Occipital lobe (tissue), 3 donors: ENCODE measurements at places on chromosomes 6 and 20. TPM values are rescaled to one million over a fixed set of nuclear protein-coding genes. Genes with fewer than 3 reads are reported as not detected.

DNA sequence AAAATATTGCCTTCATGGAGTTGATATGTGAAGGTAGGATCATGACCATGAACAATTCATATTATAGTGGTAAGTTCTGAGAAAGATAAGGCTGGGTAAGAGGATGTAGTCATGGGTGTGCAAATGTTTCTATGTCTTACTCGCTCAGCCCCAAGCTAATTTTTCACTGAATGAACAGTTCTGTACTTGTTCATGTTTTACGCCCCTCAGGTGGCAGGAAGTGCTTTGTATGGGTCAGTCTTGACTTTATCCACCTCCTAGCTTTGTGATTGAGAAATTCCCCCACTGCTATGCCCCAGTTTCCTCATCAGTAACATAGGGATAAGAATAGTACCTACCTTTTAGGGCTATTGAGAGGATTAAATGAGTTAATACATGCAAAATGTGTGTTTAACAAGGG lies 148.2 kb upstream of the KCNG1 start:
- no peak for DNase-seq

GRCh38 chr6:148250975-148251685 lies 91.5 kb upstream of the SASH1 start:
- no peak for DNase-seq

Gene PROKR2
- total RNA-seq, result 40.4 TPM

Gene SIM1
- not detected for total RNA-seq

GRCh38 chr6:35664945-35665344 lies 23.8 kb downstream of the FKBP5 start:
- DNase-seq, result no peak

Gene SOX4
- total RNA-seq, result 370 TPM

DNA sequence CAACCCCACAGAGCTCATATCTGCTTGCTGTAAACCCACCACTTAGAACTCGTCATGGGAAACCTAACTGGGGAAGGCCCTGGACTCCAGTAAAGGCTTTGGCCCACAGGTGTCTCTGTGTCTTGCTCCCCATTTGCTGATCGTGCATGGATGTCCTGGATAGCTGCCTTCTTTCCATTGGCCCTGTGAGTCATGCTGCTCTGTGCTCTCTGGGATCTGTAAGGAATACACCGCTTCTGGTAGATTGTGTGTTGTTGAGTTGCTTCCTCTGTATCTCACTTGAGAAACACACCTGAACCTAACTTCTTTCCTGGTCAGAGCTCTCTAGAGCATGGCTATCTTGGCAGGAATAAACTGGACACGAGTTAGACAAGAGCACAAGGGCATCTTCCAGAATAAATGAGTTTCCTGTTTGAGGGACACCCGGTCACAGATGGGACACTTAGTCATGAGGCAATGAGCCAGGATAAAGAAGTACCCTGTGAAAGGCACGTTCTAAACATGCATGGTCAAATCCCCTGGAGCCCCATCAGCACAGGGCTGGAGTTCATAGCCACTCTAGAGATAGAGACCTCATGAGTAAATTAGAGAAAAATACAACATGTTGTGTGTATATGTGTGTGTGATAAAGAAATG lies 99.6 kb upstream of the TMEM170B start:
- DNase-seq, result no peak

Gene EFCAB8
- total RNA-seq, result not detected

Gene CCN6
- not detected for total RNA-seq

Gene HNF4A
- not detected for total RNA-seq

Gene KCNQ5
- total RNA-seq, result 12.9 TPM

GRCh38 chr6:142189057-142189456 lies 42.0 kb downstream of the VTA1 start:
- no peak for DNase-seq

DNA sequence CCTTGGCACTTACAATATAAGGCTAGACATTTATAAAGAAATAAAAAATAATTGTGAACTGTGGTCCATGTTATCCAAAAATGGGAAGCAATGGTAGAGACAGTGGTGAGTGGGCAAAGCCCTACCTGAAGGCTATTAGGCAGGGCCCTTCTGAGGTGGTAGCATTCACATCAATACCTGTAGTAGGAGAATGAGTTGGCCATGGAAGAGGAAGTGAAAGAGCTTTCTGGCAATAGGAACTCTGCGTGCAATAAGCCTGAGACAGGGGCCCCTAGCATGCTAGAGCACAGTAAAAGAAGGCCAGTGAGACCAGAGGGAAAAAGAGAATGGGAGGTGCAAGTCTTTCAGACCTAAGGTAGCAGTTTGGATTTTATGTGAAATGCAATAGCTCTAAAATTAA lies 754.5 kb downstream of the PTPRT start:
- no peak for DNase-seq

GRCh38 chr20:51487565-51488268 lies 54.8 kb downstream of the NFATC2 start:
- DNase-seq, result no peak

DNA sequence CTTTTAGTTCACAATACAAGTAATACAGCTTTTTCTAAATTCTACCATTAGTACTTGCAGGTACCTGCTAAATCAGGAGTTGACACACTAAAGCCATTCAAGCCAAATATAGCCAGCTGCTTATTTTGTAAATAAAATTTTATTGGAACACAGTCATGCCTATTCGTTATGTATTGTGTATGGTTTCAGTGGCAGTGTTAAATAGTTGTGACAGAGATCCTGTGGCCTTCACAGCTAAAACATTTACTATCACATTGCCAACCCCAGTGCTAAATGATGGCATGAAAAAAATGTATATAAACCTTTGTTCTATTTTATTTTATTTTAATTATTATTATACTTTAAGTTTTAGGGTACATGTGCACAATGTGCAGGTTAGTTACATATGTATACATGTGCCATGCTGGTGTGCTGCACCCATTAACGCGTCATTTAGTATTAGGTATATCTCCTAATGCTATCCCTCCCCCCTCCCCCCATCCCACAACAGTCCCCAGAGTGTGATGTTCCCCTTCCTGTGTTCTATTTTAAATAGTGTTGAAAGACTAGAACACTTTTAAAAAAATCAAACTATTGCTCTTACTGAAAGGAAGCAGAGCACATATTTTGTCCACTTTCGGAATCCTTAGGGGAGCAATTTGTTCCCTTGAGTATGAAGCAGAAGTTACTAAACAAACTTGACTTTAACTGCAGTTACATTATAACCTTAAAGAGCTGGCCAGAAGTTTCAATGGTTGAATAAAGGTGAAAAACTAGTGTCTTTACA lies 115.7 kb downstream of the PRIM2 start:
- DNase-seq, result no peak

Gene BPIFB3
- not detected for total RNA-seq

DNA sequence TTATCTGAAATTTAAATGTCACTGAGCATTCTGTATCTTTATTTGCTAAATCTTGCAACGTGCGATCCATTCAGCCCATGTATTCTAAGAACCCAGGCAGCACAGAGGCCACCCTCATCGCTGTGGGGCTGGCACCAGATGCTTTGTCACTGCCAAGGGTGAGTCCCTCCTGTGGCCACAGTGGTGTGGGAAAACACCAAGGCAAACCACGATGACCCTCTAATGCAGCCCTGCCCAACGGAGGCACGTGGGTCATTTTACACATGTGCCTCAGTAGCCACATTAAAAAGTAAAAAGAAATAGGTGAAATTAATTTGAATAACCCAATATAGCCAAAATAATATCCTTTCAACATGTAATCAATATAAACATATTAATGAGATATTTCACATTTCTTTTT lies 221.7 kb downstream of the UNC5CL start:
- no peak for DNase-seq

DNA sequence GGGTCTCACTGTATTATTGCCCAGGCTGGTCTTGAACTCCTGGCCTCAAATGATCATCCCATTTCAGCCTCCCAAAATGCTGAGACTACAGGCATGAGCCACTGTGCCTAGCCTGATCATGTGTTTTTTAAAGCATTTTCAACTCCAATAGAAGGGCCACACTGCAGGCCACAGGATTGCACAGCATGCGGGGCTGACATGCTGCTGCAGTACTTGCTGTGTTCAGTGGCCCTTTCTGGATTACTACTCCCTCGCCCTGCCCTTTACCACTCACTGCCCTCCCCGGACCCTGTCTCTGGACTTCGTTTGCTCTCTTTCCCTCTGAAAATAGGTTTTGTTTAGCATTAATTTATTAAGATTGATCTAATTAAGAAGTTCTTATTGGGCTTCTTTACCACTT lies 37.3 kb downstream of the HECA start:
- DNase-seq, result no peak

DNA sequence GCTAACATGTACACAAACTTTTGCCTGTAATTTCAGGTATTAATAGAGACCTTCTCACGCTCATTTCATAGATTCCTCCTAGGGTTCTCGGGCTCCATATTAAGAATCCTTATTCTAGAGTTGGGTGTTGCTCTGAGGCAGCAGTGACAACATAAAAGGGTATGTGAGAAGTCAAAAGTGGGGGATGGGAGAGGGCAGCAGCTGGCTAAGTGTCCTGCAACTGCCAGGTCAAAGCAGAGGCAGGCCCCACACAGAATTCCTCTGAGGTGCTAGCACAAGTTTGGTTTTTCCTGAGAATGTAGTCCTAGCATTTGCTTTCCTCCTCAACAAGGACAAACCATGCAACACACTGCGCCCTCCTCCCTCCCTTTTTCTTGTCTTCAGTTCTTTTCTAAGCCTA lies 4.6 kb downstream of the NSFL1C start:
- DNase-seq, result no peak

GRCh38 chr6:168057836-168058235 lies 21.2 kb downstream of the FRMD1 start:
- no peak for DNase-seq

DNA sequence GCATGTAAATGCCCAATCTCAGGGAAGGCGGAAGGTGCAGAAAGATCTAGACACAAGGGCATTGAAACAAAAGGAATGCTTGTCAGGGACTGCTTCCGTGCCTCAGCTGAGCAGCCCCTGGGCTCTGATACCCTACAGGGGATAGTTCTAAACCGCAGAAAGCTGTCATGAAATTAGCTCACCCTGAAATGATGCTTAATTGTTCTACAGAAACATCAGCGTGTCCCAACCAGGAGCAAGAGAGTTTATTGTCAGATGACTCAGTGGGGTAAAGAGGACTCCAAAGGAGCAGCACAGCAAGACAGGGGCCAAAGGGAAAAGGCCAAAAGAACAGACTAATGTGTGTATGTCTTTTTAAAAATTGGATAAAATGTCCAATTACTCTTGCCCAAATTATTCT lies 258.4 kb upstream of the JARID2 start:
- DNase-seq, result no peak

Gene VSX1
- not detected for total RNA-seq

- no peak for DNase-seq
These were observed 151.3 kb downstream of the LCA5 start for GRCh38 chr6:79385893-79386292.

GRCh38 chr20:46299078-46299477 lies 9.2 kb downstream of the CDH22 start:
- DNase-seq, result no peak

GRCh38 chr6:116047173-116047933 lies 13.3 kb downstream of the FRK start:
- no peak for DNase-seq

DNA sequence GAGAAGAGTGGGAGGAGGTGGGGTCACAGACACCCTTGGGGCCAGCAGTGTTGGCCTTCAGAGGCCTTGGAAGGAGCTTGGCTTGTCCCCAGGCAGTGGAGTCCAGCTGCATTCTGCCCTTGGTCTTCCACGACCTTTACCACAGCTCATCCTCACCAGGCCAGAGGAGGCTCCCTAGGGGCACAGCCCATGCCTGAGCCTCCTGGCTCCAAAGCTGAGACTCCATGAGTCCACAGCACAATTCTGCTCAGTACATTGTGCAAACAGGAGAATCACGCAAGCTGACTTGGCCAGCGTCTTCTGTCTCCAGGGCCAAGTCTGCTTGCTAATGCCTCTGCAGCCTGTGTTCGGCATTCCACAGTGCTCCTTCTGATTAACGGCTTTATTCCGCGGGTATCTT lies 337.2 kb downstream of the SMOC2 start:
- no peak for DNase-seq

DNA sequence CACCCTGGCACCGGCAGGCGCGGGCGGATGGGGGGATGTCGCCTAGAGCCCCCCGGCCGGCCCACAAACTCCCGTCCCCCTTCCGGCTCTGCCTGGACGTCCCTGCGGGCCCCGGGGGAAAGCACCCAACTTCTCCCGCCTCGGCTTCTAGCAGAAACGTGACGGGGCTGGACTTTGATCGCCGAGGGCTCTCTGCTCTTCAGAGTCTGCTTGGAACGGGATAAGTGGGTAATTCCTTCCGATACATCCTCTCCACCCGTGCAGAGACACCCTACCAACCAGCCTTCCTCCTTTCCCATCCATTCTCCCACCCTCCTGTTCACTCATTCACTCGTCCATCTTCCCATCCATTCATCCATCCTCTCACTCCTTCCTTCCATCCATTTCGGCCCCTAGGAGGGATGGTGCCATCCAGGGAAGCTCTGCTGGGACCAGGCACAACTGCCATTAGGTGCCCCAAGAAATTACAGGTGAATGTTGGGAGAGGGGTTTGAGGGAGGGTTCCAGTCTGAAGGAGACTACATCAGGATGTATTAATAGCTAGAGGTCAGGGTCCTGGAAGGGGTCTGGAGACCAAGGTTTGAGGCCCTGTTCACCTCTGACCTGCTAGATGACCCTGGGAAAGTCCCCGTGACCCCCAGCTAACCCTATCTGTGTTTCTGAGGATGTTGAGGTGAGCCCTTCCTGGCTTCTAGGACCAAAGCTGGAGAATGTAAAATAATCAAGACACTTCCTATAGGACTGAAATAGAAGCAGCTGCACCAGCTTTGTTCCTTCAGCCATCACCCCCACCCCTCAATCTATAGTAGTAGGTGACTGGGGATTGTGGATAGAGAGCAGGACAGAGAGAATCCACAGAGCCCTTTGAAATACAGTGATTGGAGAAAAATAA lies 538 bp downstream of the TTLL9 start:
- no peak for DNase-seq

- no peak for DNase-seq
These were observed 34.9 kb upstream of the AKIRIN2 start for GRCh38 chr6:87736809-87737540.

GRCh38 chr6:33670971-33671743 lies 40.3 kb downstream of the UQCC2 start:
- no peak for DNase-seq

DNA sequence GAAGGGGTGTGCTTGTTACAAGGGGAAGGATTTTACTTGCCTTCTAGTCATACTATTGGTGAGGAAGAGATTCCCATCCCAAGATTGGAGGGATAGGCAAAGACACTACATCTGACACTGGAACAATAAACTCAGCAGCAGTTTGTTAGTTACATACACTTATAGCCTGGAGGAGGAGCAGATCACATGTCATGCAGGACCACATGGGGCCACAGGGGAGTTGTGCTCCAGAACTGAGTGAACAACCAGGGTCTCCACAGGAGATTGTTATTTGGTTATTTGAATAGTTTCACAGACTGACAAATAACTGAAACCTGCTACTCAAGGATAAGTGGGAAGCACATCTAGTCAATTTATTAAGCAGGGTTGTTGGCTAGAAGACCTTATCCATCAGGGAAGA lies 559.4 kb upstream of the MANEA start:
- DNase-seq, result no peak

Gene TXLNB
- 0.62 TPM for total RNA-seq

DNA sequence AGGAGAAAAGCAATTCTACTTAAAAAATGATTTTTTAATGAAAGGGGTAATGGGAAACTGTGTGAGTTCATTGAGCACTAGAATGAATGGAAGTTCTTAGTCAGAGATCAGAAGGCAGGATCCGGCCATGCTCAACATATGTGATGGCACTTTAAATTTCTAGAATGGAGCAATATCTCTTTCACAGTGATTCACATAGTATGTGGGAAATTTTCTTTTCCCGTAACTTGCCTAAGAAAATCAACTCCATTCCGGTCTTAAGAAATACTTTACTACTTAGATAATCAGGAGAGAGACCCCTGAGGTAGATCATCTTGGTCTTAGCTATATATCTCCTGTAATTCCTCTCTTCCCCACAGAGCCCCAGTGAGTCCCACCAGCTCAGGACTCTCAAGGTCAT lies 131.8 kb downstream of the SCML4 start:
- no peak for DNase-seq
